ENCODE measurements at places on chromosomes 6 and 20.
A peak's percentile ranks its signal among the peaks of the same experiment; 100 is the strongest.

DNA sequence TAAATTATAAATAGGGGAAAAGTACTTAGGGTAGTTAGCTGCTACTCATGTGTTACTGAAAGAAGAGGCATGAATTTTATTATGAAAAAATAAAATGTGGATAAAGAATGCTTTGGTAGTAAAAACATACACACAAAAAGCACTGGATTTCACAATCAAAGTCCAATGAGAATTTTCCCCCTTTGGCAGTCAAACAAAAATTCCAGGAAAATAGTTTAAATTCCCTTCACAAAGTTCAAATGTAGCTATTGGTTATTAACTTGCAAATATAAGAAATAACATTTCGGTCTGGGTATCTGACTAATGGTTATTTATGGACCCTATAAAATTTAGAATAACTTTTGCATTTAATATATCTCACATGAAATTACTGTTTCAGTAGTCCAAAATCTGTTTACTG lies 210.4 kb downstream of the FOXC1 start:
- DNase-seq: no peak

- no peak for DNase-seq
Measured at GRCh38 chr6:7087491-7087979, 20.2 kb upstream of the RREB1 start.

GRCh38 chr20:3116341-3116740 lies 31.8 kb upstream of the AVP start:
- DNase-seq: no peak

DNA sequence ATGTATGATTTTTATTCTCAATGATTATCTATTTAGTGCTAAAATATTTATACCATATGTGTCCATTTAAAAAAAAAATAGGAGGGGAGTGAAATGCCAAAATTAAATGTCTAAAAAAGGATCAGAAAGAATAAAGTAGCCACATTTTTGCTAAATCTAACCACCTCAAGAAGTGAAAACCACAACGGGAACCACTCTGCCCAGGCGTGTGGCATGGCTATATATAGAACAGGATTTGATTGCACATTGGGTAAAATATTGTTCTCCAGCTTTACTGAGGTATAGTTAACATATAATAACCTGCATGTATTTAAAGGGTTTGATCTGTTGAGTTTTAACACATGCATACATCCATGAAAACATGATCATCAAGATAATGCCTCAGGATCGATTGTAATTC lies 19.0 kb upstream of the AFDN start:
- no peak for DNase-seq

- DNase-seq: no peak
Measured at GRCh38 chr6:74715355-74716085, 490.3 kb downstream of the COL12A1 start.

DNA sequence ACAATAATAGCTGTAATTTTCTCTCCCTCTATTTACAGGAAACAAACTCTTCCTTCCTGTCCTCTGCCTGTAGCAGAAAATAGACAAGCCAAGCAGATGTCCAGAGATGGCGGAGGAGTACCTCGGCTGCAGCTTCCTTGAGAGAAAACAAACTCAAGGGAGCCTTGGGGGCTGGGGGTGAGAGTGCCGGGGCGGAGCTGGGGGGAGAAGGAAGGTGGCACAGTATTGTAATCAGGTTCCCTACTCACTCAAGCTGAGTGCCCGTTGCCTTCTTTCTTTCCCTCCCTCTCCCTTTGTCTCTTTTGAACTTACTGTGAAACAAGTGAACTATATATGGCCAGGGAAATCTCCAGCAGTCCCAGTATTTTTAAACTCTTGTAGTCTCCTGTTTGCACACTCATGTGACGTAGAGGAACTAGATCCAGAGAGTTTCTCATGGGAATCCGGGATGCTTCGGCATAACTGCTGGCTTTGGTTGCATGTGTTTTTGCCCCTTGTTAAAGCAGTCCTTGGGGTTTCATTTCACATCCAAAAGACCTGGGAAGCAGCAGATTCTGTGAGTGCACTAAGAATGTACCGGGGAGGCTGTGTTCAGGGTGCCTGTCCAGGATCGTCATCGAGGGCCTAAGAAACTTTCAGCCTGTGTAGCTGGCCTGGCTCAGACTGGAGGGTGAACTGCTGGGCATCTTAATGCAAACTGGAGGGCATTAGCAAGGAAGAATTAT lies 44.6 kb upstream of the HDDC2 start:
- DNase-seq: no peak

GRCh38 chr6:63676412-63677114 lies 41.0 kb downstream of the PHF3 start:
- DNase-seq: no peak

GRCh38 chr6:43070028-43070632 lies 6.0 kb upstream of the PTK7 start:
- DNase-seq: no peak

DNA sequence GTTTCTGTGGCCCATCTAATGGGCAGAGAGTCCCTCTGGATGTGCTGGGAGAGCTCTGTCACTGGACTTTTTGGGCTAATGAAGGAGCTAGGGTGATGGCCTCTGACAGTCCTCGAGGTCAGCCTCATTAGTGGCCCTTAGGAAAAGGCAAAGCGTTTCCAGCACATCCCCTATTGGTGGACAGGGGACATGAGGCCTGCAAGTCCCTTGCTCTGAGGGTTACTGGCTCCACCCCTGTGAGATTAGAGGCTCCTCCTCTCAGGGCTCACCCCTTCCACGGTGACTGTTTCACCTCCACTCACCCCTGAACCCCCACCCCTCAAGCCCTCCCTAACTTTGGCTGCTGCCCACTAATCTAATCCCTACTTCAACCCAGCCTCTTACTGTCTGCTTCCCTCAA lies 12.8 kb upstream of the FANCE start:
- DNase-seq: no peak

DNA sequence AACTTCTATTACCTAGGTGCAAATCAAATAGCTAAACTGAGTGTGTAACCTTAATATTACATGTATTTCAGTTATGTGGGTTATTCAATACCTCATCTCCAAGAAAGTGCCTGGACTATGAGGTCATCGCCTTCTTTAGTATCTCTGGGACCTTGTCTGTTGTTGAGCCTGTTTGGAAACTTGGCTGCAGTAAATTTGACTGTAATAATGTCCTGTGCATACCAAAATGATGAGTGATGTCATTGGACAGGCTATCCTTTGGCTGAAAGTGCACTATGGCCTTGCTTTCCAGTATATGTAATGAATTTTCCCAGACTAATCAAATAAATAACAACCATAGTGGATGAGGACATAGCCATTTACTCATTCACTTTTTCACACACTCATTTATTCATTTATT lies 455.1 kb downstream of the ADGRB3 start:
- no peak for DNase-seq

- no peak for DNase-seq
Measured at GRCh38 chr6:44185953-44186634, 27.5 kb downstream of the CAPN11 start.

DNA sequence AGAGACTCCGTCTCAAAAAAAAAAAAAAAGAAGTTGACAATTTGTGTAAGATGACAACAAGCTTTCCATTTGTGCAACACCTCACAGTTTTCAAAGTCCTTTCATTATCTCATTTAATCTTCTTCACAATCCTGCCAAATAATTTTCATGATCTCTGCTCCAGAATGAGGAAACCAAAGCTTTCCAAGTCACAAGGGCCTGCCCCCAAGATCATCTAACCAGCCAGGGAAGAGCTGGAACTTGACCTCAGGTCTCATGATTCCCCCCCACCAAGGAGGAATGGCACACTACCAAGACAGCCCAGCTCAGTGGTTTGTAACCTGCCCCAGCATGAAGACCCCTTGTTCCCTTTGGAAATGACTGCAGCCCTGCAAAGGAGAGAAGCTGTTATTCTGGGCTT lies 74.0 kb upstream of the PIM1 start:
- no peak for DNase-seq

DNA sequence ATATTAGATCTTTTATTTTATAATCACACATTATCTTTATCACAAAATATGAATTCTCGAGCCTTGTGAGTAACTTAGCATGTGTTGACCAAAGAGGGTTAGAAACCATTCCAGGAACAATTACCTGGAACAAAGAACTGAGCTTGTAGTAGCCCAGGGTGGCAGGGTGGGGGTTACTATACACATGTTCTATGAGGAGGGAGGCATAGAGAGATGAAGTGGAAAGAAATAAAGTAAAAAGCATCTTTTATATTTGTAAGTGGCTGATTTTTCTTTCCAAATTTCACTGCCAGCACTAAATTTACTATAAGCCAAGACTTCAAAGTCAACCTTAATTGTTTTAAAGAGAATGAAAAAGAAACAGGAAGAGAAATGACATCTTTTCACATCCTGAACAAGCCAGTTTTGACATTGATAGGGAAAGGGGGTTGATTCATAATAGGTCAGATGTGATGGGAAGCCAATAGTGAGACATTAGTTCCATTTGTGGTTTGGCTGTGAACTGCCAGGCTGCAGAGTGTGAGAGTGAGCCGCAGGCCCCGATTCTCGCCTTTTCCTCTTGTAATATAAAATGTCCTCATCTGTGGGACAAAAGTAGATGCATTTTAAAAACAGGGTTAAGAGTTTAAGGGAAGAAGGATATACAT lies 52.7 kb upstream of the MYB start:
- DNase-seq: peak; percentile 11

DNA sequence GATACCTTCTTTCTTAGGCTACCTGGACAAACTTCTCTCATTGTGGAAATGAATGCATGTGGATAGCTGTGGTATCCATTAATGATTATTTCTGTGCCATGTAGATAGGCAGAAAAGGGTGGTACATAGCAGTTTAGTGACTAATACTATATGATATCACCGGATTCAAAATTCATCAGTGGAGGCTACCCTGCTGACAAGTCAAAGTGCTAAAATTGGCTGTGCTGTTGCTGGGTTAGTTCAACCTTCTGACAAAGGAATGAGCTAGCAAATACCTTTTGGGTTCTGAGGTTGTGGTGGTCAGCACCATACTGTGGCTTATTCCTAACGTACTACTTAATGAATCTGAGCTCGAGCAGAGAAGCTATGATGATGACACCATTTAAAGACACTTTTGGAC lies 109.1 kb downstream of the TFAP2B start:
- no peak for DNase-seq

- no peak for DNase-seq
Measured at GRCh38 chr20:53652090-53652858, 58.6 kb upstream of the ZNF217 start.

DNA sequence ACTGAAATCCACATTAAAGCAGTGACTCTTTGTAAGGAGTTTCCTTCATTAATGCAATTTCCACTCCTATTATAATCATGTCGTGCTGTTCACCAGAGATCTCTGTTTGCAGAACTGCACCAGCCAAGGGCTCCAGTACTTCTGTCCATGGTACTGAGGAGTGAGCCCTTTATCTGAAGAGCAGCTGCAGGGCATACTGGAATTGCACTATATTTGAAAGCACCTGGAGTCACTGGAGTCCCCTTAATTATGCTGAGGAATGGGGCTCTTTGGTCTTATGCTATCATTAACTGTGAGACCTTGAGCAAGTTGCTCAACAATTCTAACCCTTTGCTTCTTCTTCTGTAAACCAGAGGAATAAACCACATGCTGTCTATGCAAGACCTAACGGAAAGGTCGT lies 61.7 kb upstream of the NUP153 start:
- DNase-seq: no peak

GRCh38 chr6:90217506-90218127 lies 79.0 kb downstream of the BACH2 start:
- no peak for DNase-seq

DNA sequence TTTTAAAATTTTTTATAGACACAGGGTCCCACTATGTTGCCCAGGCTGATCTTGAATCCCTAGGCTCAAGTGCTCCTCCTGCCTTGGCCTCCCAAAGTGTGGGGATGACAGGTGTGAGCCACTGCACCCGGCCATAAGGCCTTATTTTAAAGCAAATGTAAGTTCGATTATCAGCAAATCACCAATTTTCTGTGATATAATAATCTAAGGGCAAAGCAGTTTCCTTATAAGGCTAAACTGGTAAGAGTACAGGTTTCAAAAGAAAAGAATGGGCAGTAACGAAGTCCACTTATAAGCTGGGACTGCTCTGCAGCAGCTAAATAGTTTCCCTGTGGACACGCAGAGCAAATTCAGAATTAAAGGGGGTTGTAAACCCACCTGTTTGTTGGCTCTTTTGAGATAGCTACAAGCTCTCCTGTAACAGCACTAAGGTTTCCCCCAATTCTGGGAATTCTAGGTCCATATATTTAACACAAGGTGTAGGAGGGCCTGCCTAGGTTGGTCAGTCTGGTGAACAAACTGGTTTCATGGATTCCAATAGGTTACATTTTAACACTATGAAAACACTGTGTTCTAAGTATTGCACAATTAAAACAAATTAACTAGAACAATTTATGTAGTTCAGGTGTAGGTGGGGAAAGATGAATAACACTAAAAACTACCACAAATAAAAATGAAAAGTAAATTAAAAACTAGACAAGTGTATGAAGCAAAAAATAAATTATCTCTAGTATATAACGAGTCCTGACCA lies 26.3 kb downstream of the LHFPL5 start:
- DNase-seq: no peak

- DNase-seq: no peak
Measured at GRCh38 chr6:110266996-110267395, 86.8 kb downstream of the CDC40 start.

GRCh38 chr6:56946368-56946767 lies 8.5 kb upstream of the BEND6 start:
- no peak for DNase-seq

DNA sequence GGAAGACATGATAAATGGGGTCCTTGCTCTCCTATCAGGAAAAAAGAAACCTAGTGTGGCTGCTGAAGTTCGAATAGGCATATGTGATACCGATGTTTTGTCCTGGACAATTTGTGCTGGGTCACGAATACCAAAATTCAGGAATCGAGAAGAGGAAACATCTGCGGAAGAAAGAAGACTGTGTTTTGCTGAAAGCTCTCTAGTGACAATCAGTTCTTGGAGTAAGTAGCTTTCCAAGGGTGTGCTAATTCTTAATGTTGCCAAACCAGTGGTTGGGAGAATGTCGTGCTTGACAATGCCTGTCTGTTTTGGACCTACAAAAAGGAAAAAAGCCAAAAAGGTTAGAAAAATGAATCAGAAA lies 956.1 kb downstream of the PHF3 start:
- DNase-seq: no peak

DNA sequence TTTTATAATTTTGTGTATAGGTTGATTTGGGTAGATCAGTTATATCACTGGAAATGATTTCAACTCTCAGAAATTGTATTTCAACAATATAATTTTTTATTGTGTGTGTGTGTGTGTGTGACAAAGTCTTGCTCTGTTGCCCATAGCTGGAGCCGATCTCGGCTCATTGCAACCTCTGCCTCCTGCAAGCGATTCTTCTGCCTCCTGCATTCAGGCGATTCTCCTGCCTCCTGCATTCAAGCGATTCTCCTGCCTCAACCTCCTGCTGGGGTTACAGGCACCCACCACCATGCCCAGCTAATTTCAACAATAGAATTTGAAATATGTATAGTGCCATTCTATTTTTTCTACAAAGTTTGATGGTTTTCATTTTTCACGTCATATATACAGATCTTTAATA lies 24.1 kb downstream of the AFDN start:
- no peak for DNase-seq
